Tongue (tissue), 3 donors: ENCODE measurements at places on chromosomes 1 and 21. TPM values are rescaled to one million over a fixed set of nuclear protein-coding genes. Genes with fewer than 3 reads are reported as not detected.

DNA sequence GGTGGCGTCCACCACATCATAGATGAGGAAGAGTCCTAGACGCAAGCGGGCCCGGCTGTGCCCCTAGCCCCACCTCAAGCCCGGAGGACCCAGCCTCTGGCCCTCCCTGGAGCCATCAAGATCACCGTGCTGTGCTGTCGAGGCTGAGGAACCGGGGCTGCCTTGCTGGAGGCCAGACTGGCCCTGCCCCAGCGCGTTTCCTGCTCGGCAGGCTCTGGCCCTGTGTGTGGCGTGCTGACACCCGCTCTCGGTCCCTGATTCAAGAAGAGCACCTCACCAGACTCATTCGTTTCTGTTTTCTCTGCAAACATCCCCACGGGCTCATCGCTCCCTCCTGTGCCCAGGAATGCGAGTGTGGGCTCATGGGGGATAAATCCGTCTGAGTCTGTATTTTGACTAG lies 51.1 kb downstream of the GLIS1 start:
- no peak for DNase-seq

VHLL gene
- not detected for total RNA-seq

- no peak for DNase-seq
These were observed 23.0 kb downstream of the ARHGEF16 start for GRCh38 chr1:3477241-3477995.

- no peak for DNase-seq
These were observed 30.5 kb downstream of the C4BPA start for GRCh38 chr1:207134581-207134980.

KLF17 gene
- total RNA-seq = 0.41 TPM

DNA sequence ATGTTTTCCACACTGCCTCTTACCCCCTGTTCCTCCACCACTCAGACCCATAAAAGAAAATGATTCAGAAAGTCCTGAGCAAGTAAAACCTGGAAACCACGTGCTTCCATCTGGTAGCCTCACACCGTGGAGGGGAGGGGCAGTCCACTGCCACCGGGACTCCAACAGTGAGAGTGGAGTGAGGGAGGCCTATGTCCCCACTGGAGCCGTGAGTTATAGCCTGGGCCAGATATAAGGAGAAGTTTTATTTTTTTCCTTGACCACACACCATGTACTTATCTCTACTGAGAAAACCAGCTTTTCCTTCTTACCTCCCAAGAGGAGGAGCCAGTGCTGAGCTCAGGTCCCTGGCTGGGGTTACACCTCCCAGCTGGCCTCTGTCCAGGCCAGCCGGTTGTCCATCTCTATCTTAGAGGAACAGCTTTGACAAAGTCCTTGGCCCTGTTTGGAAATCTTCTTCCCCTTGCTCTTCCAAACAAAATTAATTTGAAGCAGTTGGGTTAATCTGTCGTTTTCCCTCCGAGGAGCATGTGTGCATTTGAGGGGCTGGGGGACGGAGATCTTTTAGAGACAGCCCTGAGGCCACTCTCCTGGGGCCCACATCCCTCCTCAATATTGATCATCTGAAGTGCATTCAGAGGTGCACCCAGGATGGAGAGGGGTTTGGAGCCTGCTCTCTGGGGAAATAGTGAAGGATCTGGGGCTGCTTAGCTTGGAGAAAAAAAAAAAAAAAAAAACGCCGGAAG lies 49.1 kb upstream of the SERBP1 start:
- peak; percentile 84 for DNase-seq

DNA sequence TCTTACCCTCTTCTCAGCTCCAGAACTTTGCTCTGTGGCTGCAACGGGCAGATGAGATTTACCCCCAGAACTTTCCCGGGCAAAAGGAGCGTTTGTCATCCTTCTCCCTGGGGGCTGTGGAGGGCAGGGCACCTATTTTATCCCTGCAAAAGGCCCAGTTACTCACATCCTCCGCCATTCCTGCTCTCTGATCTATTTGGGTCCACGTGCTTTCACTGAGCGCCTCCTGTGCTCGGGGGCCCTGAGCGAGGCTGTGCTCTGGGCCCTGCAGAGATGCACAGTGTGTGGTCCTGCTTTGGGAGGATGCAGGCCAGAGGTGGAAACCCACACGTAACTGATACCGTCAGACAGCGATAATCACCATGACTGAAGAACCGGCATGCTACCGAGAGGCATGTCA lies 2.4 kb upstream of the CSMD2 start:
- DNase-seq = no peak

SMAP2 gene
- total RNA-seq = 8.8 TPM

S1PR1 gene
- total RNA-seq = 28.9 TPM

DNA sequence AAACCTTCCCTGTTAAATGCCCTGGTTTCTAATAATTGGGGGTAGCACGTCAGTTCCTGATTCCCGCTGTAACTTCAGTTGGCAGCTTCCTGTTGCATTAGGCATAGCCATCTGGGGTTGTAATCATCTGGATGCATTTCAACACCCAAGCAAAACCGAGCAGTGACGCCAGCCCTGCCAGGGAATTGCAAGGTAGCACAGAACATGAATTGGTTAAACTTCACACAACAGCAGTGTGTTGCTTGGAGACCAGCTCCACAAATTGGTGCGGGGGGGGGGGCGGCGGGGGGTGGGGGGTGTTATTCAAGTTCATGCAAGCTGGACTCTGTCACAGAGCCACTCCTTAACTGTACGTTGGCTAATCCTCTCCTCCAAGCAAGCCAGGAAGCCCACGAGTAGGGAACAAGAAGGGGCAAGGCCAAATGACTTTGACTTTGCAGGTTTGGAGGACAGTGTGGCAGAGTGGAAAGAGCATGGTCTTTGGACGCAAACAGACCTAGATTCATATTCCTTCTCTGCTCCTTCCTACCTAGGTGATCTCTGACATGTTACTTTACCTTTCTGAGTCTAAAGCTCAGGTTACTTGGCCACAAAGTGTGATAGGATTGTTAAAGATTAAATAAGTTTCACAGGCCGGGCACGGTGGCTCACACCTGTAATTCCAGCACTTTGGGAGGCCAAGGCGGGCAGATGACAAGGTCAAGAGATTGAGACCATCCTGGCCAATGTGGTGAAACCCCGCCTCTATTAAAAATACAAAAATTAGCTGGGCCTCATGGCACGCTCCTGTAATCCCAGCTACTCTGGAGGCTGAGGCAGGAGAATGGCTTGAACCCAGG lies 4.7 kb downstream of the LAX1 start:
- peak; percentile 89 for DNase-seq

GRCh38 chr1:230128569-230129285 lies 61.7 kb downstream of the GALNT2 start:
- DNase-seq = no peak

DNA sequence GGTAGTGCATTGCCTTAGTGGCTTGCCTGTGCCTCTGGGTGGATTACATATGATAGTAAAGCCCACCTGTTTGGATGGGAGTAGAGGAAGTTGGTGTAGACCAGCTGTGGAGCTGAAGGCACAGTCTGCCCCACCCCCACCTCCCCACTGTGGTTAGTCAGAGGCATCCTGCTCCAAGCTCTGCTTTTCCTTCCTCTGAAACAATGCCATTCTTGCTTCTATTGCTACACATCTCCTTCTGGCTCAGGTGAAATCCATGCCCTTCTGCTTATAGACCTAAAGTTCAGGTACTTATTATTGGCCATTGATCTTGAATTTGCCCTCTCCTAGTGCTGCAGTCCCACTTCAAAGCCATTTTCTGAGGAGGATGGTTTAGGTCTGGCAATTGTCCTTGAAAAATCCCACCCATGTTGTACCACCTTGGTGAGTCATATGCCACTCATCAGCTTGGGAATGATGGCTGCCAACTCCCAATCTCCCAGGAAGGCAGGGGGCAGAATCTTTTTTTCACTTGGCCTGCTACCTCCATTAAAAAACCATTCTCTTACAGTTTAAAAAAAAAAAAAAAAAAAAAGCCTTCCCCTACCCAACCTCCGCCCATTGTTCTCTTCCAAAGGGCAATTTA lies 6.7 kb upstream of the TXLNA start:
- no peak for DNase-seq

DNA sequence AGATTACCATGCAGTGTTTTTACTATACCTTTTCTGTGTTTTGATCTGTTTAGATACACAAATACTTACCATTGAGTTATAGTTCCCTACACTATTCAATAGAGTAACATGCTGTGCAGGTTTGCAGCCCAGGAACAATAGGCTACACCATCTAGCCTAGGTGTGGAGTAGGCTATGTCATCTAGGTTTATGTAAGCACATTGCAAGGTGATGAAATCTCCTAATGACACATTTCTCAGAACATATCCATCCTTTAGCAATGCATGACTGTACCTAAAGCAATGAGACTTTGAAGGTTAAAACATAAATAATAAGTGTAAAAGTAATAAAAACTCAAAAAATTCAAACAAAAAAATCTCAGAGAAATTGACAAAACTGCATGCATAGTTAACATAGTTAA lies 358.6 kb downstream of the USH2A start:
- no peak for DNase-seq

SPTA1 gene
- total RNA-seq = 7.1 TPM

- no peak for DNase-seq
These were observed 9.0 kb downstream of the GON4L start for GRCh38 chr1:155847823-155848529.

CYP4X1 gene
- total RNA-seq = 3.0 TPM

S100A14 gene
- 40.9 TPM for total RNA-seq

GOLPH3L gene
- total RNA-seq = 15.5 TPM

- DNase-seq = peak; percentile 63
These were observed 91.0 kb upstream of the KCNA3 start for GRCh38 chr1:110765640-110766335.

BLZF1 gene
- total RNA-seq = 32.2 TPM

TMEM53 gene
- total RNA-seq = 2.6 TPM

- peak; percentile 52 for DNase-seq
These were observed 35.8 kb downstream of the LDLRAD1 start for GRCh38 chr1:53982034-53982762.

PHC2 gene
- total RNA-seq = 75.1 TPM

GRCh38 chr1:118461154-118461553 lies 276.1 kb upstream of the SPAG17 start:
- no peak for DNase-seq

CLIC4 gene
- 249 TPM for total RNA-seq

GRCh38 chr1:160420881-160421842 lies 20.8 kb downstream of the VANGL2 start:
- DNase-seq = no peak

- no peak for DNase-seq
These were observed 17.5 kb downstream of the KLHL12 start for GRCh38 chr1:202909494-202909893.

DNA sequence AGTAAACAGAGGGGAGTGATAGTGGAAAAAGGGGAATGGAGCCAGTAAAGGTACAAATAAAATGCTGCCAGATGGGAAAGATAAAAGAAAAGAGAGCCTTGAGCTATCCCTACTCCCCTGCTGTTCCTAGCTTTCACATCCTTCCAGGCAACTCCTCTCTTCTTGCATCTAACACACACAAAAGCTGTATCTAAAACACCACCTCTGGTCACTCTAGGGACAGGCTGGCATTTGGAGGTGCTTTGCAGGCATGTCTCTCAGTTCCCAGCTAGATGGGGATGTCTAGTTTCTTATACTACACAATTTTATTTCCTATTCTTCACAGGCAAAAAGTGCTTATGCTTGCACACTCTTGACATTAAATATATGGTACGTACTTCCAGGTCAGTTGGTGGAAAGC lies 185.1 kb upstream of the ST6GALNAC5 start:
- DNase-seq = no peak

GRCh38 chr1:214584805-214585766 lies 17.9 kb upstream of the CENPF start:
- peak; percentile 56 for DNase-seq

GRCh38 chr1:9371951-9372350 lies 79.3 kb downstream of the SPSB1 start:
- DNase-seq = no peak

DNA sequence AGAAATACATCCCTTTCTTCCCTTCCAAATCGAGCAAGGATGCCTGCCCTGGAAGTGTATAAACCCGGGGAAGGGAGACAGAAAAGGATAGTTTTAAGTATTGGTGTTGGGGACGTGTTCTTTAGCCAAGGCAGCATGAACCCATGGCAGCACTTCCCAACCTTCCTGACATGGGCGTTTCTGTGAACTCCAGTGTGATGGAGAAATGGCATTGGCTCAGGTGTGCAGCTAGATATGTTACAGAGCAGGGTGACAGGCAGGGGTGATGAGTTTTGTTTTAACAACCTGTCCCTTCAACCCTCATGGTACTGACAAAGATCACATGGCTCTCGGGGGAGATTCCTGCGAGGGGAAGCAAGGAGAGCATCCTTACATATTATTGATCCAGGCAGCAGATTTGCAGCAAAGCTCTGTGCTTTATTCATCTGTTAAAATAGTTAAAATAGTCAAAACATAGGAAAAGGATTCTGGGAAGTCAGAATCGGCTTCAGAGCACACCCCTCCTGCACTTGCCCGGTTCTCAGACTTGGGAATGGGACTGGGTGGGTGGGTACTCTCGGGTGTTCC lies 4.0 kb downstream of the MX1 start:
- DNase-seq = no peak

KRTAP13-2 gene
- total RNA-seq = not detected

DNA sequence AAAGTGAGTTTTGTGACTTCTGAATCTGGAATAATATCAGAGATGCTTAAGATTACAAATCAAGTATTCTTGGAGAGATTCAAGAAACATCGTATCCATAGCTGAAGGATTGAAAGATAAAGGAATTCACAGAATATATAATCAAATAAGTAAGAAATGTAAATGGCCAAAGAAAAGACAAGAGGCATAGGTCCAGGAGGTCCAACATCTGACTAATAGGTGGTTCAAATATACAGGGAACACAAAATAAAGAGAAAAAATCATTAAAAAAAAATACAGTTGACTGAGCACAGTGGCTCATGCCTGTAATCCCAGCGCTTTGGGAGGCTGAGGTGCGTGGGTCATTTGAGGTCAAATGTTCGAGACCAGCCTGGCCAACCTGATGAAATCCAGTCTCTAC lies 6.6 kb upstream of the MIS18A start:
- no peak for DNase-seq

GPR52 gene
- total RNA-seq = 3.9 TPM

DNA sequence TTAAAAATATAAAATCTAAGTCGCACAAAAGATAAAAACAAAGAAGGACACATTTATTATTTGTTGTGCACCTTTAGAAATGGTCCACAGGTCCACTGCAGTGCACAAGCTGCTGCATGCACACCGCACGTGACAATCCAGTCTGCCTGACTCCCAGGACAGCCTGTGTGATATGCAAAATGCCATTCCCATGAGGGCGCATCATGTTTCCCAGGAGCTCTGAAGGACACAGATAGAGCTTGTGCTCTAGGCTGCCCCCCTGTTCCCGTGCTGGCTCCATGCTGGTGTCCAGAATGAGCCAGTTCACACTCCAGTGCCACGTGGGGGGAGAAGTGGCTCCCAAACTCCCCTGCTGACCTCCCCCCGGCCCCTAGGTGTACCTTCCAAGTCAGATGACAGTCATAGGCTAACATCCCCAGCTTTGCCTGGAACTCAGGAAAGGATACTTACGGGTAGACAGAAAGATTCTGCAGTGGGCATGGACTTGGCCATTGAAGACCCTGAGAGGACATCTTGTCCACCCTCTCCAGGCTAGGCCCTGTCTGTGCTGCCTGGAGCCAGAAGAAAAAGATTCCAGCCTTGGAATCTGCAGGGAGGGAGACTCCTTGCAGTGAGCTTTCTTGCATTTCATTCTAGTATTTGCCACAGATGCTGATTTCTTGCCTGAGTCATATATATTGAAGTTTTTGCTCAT lies 26.3 kb downstream of the RAB7B start:
- peak; percentile 55 for DNase-seq

ZNF695 gene
- total RNA-seq = 3.5 TPM
